ENCODE measurements at places on chromosomes 2 and 18. TPM values are rescaled to one million over a fixed set of nuclear protein-coding genes. Genes with fewer than 3 reads are reported as not detected.

GRCh38 chr2:129801575-129801974 lies 177.9 kb upstream of the RAB6C start:
- no peaks in the 10 kb centered on the region for H3K36me3 ChIP-seq
- no peak overlapping the region for H3K27ac ChIP-seq
- no peak for DNase-seq
- H3K4me1 ChIP-seq, result no peaks in the 10 kb centered on the region

DNA sequence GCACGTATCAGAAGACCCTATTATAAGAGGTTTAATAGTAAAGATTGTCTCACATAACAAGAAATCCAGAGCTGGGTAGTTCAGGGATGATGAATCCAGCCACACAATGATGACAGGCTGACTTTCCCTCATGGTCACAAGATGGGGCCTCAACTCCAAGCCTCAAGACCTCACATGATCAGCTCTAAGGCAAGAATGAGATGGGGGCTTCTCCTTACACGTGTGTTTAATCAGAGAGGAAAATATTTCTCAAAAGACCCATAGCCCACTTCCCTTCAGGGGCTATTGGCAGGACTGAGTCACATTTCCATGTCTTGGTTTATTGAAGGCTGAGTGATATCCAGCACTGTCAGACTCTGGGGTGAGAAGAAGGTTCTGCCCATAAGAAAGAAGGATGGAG lies 100.2 kb upstream of the FOSL2 start:
- no peak for DNase-seq
- no peaks in the 10 kb centered on the region for H3K36me3 ChIP-seq
- no peak overlapping the region for H3K4me3 ChIP-seq
- H3K27me3 ChIP-seq, result no peaks in the 10 kb centered on the region
- no peak overlapping the region for H3K27ac ChIP-seq

- no peaks in the 10 kb centered on the region for H3K4me1 ChIP-seq
- no peak overlapping the region for H3K4me3 ChIP-seq
Observed at GRCh38 chr2:218035463-218036100, 32.8 kb upstream of the TNS1 start.

Gene UBXN4
- 75.8 TPM for total RNA-seq

Measured in heart left ventricle (tissue), 16 donors.